Bronchial epithelial cell (primary cell): ENCODE measurements at places on chromosomes 11 and 22. TPM values are rescaled to one million over a fixed set of nuclear protein-coding genes. Genes with fewer than 3 reads are reported as not detected.

Gene ATG13
- total RNA-seq, result 36.9 and 63.5 TPM in 2 replicates

Gene PLAAT5
- not detected in 2 replicates for total RNA-seq

Gene RFPL1
- not detected in 2 replicates for total RNA-seq

Gene MOV10L1
- total RNA-seq, result 0.26 and 1.4 TPM in 2 replicates

Gene JHY
- 1.1 and 2.9 TPM in 2 replicates for total RNA-seq

Gene OR56A1
- total RNA-seq, result not detected in 2 replicates

Gene STX3
- total RNA-seq, result 53.3 and 53.4 TPM in 2 replicates

Gene CRYBA4
- total RNA-seq, result not detected in 2 replicates

Gene SYCE3
- 0.51 and 0.79 TPM in 2 replicates for total RNA-seq

Gene OTOG
- total RNA-seq, result not detected in 2 replicates

Gene PLEKHB1
- total RNA-seq, result 0.13 TPM in 1 of 2 replicates, not detected in the other

Gene PDE2A
- 1.2 and 1.6 TPM in 2 replicates for total RNA-seq

Gene OR10A2
- not detected in 2 replicates for total RNA-seq

Gene P2RX6
- total RNA-seq, result 0.13 and 0.26 TPM in 2 replicates

Gene CD3G
- not detected in 2 replicates for total RNA-seq

Gene ARHGEF12
- total RNA-seq, result 65.6 and 87.6 TPM in 2 replicates

Gene MS4A6E
- total RNA-seq, result not detected in 2 replicates

Gene ANKK1
- total RNA-seq, result 0.26 and 1.8 TPM in 2 replicates

Gene SNX19
- total RNA-seq, result 34.8 and 50.7 TPM in 2 replicates

Gene ANO5
- 0.13 and 0.26 TPM in 2 replicates for total RNA-seq

Gene PTGDR2
- 0.13 TPM in 1 of 2 replicates, not detected in the other for total RNA-seq

Gene C11orf16
- total RNA-seq, result not detected in 2 replicates

Gene CRELD2
- total RNA-seq, result 57.4 and 71.6 TPM in 2 replicates

Gene SCN2B
- total RNA-seq, result under 0.01 and 0.13 TPM in 2 replicates

Gene PIH1D2
- 0.51 and 0.53 TPM in 2 replicates for total RNA-seq

Gene TIGD3
- total RNA-seq, result 0.26 TPM in 2 replicates

Gene PGM2L1
- 1.1 and 9.5 TPM in 2 replicates for total RNA-seq

Gene SLC6A5
- not detected in 2 replicates for total RNA-seq

Gene TECTA
- total RNA-seq, result under 0.01 and 0.38 TPM in 2 replicates

Gene CHRM1
- total RNA-seq, result not detected in 2 replicates

Gene OR2D2
- total RNA-seq, result 0.26 TPM in 1 of 2 replicates, not detected in the other

Gene MS4A15
- total RNA-seq, result not detected in 2 replicates

Gene BTG4
- total RNA-seq, result 0.26 and 0.51 TPM in 2 replicates

Gene C11orf65
- 0.79 and 1.8 TPM in 2 replicates for total RNA-seq

Gene SLC22A6
- not detected in 2 replicates for total RNA-seq

Gene OPCML
- not detected in 2 replicates for total RNA-seq

Gene RIN1
- total RNA-seq, result 19.0 and 19.7 TPM in 2 replicates

Gene TRIM22
- total RNA-seq, result 11.1 and 28.3 TPM in 2 replicates

Gene FBXO3
- 32.6 and 35.0 TPM in 2 replicates for total RNA-seq

Gene YIF1A
- total RNA-seq, result 231 and 294 TPM in 2 replicates

Gene LYVE1
- total RNA-seq, result not detected in 2 replicates

Gene SLC35E4
- 4.7 and 9.0 TPM in 2 replicates for total RNA-seq

Gene MAPK1
- total RNA-seq, result 28.8 and 44.0 TPM in 2 replicates

Gene BDNF
- total RNA-seq, result 0.79 and 1.7 TPM in 2 replicates

Gene MYOD1
- not detected in 2 replicates for total RNA-seq

Gene ZNF215
- total RNA-seq, result 4.7 and 6.1 TPM in 2 replicates

Gene SMARCB1
- total RNA-seq, result 19.5 and 21.5 TPM in 2 replicates

Gene FLRT1
- 0.26 and 1.5 TPM in 2 replicates for total RNA-seq

Gene NCF4
- not detected in 2 replicates for total RNA-seq

Gene OR51E2
- not detected in 2 replicates for total RNA-seq

Gene GTSE1
- 0.13 and 0.26 TPM in 2 replicates for total RNA-seq

Gene SPCS2
- total RNA-seq, result 14.7 and 29.8 TPM in 2 replicates
